ENCODE measurements at places on chromosomes 12 and 14.

- DNase-seq = no peak
These were observed 50.3 kb downstream of the ESRRB start for GRCh38 chr14:76426161-76426696.

GRCh38 chr12:57766464-57767304 lies at the start of gene CYP27B1:
TSS of gene CYP27B1 (minus strand) at chr12:57767078. CDS start at chr12:57767041, 37 bp downstream.
- no peak for DNase-seq

DNA sequence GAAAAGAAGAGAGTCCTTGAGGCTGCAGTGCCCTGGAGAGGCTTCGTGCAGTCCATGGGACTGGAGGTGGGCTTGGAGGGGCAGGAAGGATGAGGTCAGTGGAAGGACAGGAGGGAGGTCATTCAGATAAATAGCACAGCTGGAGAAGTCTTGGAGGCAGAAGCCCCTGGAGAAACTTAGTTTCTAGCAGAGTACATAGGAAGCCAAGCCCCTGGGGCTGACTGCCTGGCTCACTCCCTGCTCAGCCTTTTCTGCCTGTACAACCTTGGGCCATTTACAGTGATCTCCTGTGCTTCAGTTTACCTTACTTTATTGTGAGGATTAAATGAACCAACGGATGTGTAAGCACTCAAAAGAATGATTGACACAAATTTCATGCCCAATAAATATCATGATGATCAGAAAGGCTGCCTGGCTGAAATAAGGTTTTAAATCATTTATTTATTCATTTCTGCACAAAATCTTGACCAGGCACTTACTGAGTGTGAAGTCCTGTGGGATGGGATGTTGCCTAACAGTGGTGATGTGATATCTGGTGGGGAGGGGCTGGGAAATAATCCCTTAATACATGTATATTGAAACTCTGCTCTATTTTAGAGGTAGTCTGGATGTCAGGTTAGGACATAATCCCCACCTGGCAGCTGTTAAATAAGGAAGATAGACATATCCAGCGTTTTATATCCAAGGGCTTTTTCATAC lies 54.3 kb downstream of the PLEKHG7 start:
- DNase-seq = no peak

GRCh38 chr12:51269174-51270066 lies 795 bp downstream of the SMAGP start:
- peak; percentile 64 for DNase-seq

- no peak for DNase-seq
These were observed 344.9 kb downstream of the FSCB start for GRCh38 chr14:44162197-44162596.

GRCh38 chr14:79279645-79280597 lies 931.4 kb downstream of the DIO2 start:
- DNase-seq = no peak

DNA sequence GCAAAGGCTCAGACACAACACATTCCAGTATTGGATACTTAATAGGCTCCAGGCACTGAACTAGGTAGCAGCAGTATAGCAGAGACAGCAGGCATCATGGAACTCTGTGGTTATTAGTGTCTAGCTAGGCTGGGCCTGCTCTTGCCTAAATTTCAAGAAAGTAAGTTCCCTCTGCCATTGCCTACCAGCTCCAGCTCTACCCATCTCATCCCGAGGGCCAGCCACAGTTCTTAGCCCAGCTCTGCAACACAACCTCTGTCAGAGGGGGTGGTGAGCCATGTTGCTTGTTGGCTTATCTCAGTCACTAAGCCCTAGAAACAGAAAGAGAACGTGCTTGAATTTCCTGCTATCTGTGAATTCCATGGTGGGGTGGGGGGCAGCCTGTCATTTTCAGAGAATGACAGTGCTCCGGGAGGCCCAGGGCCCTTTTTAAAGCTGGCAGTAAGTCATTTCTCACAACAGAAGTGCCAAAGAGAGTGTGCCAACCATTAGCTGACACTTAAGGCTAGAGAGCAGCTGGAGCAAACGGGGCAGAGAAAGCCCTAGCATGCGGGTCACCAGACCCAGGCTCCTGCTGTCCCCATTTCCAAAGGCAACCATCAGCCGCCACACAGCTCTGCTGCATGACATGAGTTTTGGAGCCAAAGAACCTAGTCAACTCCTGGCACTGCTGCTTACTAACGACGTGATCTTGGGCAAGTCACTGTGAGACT lies 105.9 kb downstream of the PRMT8 start:
- DNase-seq = no peak

DNA sequence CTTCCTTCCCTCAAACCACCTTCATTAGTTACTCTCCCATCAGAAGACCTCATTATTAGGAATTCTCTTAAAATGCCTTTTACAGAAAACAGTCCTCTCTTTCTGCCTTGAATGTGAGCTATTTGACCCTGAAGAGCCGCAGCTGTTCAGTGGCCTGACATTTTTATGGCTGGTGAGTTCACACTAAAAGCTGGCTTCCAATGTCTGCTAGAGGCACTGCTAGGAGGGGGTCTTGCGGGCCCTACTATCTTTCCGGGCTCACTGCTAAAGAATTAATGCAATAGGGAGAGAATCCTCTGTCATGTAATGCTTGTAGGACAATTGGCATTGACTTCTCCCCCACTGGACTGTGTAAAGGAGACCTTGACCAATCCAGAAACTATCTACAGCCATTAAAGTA lies 87.7 kb downstream of the GPR135 start:
- DNase-seq = no peak

DNA sequence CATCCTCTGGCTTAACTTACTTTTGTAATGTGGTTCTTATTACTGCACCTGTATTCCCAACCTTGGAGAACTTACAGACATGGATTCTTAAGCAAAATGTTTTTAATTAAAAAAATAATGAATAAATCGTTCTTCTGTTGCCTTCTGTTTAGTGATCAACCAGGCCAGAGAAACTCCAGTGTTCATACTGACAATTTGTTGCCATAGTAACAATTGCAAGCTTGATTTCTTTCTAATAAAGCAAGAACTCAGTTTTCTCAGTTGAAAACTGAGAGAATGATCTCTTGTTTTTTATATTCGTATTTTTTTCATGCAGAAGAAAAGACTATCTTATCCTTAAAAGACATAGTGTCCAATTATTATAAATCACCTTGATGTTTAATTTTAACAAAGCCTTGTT lies 106.5 kb upstream of the LMNTD1 start:
- DNase-seq = no peak

- no peak for DNase-seq
These were observed 285 bp downstream of the MVK start for GRCh38 chr12:109573914-109574244.

DNA sequence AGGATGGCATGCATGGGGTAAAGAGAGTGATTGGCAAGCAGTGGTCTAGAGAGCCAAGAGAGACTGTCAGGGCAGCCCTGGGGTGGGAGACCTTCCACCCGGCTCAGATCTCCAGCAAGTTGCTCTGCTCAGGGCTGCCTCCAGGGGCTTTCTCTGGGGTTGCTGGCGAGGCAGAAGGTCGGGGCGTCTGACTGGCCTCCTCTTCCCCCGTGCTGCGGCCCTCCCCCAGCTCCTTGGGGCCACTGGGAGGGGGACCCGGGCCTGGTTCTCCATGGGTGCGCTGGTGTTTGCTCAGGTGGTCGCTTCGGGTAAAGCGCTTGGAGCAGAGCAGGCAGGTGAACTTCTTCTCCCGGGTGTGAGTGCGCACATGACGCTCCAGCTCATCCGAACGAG lies 6.6 kb upstream of the AAAS start:
- no peak for DNase-seq

- DNase-seq = no peak
These were observed 4.5 kb downstream of the HVCN1 start for GRCh38 chr12:110684312-110684836.

- no peak for DNase-seq
These were observed at the start of gene C1S for GRCh38 chr12:7060353-7060954. TSS of gene C1S (plus strand) at chr12:7060718. CDS start at chr12:7061913, 1,195 bp downstream.

GRCh38 chr12:57864442-57865083 lies 18.0 kb upstream of the CTDSP2 start:
- DNase-seq = no peak
